Spinal cord (tissue), 10 donors: ENCODE measurements at places on chromosomes 7 and 10.

- no peak for DNase-seq
Observed at GRCh38 chr10:62980687-62981086, 152.4 kb upstream of the NRBF2 start.

DNA sequence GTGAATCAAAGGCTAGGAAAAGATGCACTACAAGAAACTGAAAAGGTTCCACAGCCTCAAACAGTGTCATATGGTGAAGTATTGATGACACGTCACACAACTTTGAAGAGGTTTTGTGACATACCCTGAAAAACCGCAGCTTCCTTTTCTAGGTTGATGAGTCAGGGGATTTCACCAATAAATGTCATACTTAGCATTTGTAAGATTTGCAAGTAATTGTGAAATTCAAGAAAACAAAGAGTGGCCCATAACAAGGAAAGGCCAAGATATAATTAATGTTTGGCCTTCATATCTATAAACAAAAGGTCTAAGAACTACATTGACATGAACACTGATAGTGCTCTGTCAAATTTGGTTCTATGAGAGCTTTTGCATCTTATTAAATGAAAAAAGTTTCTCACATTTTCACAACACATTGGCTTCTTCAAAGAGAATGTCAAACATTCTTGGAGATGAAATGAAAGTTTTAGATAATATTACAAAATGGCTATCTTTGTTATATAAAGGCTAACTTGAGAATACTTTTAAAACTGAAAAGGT lies 62.0 kb upstream of the NAMPT start:
- DNase-seq: no peak

DNA sequence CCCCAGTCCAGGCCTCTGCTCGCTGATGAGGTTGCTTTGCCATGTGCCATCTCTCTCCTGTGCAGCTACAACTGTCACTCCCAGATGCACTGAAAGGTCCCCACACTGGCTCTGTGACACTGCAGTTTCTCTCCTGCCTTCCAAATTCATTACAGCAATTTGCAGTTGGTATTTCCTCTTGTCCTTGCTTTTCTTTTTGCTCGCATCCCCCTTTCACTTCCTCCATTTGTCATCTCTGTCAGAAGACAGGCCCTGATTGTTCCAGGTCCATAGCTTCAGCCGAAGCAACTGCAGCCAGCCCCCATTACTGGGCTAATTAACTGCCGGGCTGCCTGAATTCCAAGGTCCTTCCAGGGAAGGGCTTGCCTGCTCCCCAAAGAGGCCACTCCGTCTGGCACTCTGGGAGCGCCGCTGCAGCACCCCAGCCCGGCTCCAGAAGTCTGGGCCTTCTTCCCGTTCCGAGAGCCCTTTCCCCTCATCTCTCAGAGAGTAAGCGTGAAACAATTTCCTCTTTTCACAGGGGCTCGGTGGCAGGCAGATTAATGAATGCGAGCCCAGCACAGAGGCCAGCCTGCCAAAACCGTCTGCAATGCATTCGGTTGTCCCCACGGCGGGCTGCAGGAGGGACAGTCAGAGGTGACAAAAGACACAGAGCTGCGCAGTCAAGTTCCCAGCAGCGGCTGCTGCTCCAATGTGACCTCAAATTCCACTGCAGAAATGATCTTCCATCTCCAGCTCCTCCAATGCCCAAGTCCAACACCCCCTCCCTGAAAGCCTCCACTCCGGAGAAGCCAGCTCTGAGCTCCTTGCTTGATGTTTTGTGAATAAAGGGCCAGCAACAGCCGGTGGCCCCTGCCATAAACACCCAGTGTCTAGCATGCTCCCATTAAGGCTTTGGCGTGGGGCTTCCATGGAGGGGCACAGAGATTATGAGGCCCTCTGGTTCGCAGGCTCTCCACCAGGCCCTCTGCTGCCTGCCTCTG lies 279.4 kb upstream of the HABP2 start:
- peak; percentile 59 for DNase-seq

DNA sequence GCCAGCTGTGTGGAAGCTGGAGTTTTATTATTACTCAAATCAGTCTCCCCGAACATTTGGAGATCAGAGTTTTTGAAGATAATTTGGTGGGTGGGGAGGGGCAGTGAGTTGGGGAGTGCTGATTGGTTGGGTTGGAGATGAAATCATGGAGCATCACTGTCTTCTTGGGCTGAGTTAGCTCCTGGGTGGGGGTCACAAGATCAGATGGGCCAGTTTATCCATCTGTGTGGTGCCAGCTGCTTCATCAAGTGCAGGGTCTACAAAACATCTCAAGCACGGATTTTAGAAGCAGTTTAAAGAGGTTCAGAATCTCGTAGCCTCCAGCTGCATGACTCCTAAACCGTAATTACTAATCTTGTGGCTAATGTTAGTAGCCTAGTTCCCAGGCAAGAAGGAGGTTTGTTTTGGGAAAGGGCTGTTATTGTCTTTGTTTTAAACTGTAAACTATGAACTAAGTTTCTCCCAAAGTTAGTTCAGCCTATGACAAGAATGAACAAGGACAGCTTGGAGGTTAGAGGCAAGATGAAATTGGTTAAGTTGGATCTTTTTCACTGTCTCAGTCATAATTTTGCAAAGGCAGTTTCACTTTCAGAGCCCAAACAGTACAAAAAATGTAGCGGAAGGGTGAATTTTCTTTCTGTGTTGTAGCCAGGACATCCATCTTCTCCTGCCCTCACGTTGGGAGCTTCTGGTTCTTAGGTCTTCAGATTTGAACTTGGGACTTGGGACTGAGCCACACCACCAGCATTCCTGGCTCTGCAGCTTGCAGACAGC lies 43.1 kb downstream of the KLF6 start:
- no peak for DNase-seq

- DNase-seq: no peak
Observed at GRCh38 chr7:130560972-130561371, 69.1 kb downstream of the MEST start.

DNA sequence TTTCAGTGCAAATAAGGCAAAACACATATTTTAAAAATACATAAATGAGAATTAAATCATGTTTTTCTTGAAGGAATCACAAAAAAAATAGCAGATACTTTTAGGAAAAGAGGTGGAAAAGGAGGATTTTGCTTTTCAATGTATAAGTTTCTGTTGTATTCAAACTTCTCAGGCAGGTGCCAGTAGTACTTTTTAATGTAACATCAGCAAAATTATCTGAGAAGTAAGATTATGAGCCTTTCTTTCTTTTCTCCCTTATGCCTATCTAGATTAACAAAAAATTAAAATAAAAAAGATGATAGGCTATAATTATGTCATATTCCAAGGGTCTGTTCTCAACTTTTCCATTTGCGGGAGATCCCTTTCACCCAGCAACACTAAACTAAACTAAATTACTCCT lies 2.6 kb downstream of the DRGX start:
- DNase-seq: no peak

GRCh38 chr10:110919349-110919931 lies at the start of gene SHOC2:
TSS of gene SHOC2 (plus strand) at chr10:110919604. CDS start at chr10:110964359, 44,755 bp downstream.
- DNase-seq: no peak

DNA sequence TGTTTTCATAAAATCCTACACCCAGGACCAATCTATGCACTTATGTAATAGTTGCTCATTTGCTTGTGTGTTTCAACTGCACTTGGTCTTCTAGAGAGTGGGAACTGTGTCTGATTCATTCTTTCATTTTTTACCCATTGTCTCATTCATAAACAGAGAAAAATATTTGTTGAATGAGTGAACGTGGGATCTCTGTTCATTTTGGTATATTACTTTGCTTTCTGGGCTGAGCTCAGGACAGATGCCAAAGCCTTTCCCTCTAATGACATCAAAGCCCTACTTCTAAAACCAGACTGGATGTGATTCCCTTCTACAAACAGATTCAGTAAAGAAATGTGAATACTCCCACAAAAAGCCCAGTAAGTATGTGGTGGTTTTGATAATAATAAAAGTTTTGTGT lies 145.2 kb downstream of the ST7 start:
- no peak for DNase-seq
